Glutamatergic neuron (in vitro differentiated cells): ENCODE measurements at places on chromosomes 6 and 20. TPM values are rescaled to one million over a fixed set of nuclear protein-coding genes. Genes with fewer than 3 reads are reported as not detected.

GRCh38 chr20:57280221-57280620 lies 13.8 kb upstream of the BMP7 start:
- peak; percentile 55 for DNase-seq

The BPIFB1 gene
- not detected for total RNA-seq

GRCh38 chr6:87243812-87244211 lies 78.6 kb upstream of the SMIM8 start:
- no peak for DNase-seq

GRCh38 chr6:13544454-13545186 lies 29.8 kb upstream of the SIRT5 start:
- DNase-seq, result no peak

- DNase-seq, result no peak
Measured at GRCh38 chr6:31379850-31380249, 22.9 kb upstream of the HLA-B start.

- DNase-seq, result no peak
Measured at GRCh38 chr6:117371492-117371891, 54.2 kb downstream of the ROS1 start.

The CNKSR3 gene
- 2.0 TPM for total RNA-seq

The GSTA1 gene
- not detected for total RNA-seq

The TUBB1 gene
- total RNA-seq, result not detected

GRCh38 chr6:165872311-165872710 lies 209.3 kb upstream of the PDE10A start:
- no peak for DNase-seq

DNA sequence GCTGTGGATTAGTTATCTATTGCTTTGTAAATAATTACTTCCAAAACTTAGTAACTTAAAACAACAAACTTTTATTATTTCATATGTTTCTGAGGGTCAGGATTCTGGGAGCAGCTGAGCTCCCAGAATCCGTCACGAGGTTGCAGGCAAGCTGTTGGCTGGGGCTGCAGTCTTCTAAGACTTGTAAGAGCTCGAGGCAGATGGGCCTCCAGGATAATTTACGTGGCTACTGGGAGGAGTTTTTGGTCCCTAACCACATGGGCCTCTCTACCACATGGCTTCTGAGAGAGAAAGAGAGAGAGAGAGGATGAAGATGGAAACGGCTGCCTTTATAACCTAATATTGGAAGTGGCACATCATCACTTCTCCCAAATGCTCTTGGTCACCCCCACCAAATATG lies 64.9 kb upstream of the SULF2 start:
- no peak for DNase-seq

- DNase-seq, result no peak
Measured at GRCh38 chr20:1301031-1301529, 27.9 kb downstream of the SDCBP2 start.

The IL17A gene
- not detected for total RNA-seq

DNA sequence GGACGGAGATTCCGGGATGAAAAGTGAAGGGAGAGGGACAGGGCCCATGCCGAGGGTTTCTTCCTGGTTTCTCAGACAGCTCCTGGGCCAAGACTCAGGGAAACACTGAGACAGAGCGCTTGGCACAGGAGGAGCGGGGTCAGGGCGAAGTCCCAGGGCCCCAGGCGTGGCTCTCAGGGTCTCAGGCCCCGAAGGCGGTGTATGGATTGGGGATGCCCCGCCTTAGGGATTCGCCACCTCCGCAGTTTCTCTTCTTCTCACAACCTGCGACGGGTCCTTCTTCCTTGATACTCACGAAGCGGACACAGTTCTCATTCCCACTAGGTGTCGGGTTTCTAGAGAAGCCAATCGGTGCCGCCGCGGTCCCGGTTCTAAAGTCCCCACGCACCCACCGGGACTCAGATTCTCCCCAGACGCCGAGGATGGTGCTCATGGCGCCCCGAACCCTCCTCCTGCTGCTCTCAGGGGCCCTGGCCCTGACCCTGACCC lies 55.0 kb upstream of the HLA-A start:
- DNase-seq, result no peak

The SNAP25 gene
- 61.0 TPM for total RNA-seq

- DNase-seq, result no peak
Measured at GRCh38 chr6:43953256-43953655, 174.0 kb downstream of the MRPL14 start.

DNA sequence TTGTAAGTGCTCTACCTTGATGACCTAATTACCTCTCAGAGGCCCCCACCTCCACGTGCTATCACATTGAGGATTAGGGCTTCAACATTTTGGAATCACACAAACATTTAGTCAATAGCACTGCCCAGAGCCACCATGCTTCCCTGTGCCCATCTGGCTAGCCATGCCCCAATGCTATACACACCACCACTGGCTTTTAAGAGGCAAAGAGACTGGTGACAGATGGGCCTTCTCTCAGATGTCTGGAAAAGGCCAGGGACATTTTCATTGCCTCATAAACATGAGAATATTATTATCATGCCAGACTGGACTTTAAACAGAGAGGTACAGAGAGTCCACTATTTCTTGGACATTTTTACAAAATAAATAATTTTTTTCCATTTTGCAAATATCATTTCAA lies 29.8 kb downstream of the TRMT6 start:
- no peak for DNase-seq

GRCh38 chr6:9481292-9482029 lies 933.4 kb downstream of the TFAP2A start:
- no peak for DNase-seq

The EFCAB8 gene
- total RNA-seq, result not detected

DNA sequence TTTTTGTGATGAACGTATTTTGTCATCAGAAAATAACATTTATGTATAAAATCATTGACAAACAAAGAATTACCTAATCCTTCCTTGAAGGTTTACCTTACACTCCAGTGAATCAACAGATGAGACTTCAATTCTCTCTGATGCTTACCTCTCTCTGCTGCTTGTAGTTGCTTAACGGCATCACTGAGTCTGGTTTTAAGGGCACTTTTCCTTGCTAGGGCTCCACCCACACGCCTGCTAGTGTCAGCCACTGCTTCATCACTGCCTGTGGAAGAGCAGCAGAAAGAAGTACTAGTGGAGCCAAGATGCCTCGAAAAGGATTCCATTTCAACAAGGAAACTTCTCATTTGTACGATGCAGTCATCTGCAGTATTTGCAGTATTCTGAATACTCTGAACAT lies 63.0 kb downstream of the FAM229B start:
- no peak for DNase-seq

The TNFRSF21 gene
- total RNA-seq, result 27.1 TPM

- DNase-seq, result no peak
Measured at GRCh38 chr6:40334496-40335270, 252.5 kb downstream of the LRFN2 start.

DNA sequence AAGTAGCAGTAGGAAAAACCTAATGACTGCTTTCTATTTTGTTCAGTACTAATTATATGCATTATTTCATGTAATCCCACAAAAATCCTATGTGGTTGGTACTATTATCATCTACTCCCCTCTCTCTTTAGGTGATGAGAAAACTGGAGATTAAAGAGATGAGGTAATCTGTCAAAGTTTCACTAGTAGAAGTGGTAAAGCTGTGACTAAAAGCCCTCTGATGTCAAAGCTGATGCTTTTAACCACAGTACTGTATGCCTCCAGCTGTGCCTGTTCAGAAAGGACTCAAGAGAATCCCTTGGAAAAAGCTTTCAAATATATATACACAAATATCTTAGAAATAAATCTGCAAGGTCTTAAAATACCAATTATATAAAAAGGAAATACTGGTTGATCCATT lies 38.0 kb downstream of the PHIP start:
- no peak for DNase-seq

The TREML2 gene
- total RNA-seq, result not detected

The TAAR1 gene
- total RNA-seq, result not detected

The BMP5 gene
- 1.1 TPM for total RNA-seq

- DNase-seq, result peak; percentile 13
Measured at GRCh38 chr20:17627101-17627955, 54.7 kb downstream of the RRBP1 start.

DNA sequence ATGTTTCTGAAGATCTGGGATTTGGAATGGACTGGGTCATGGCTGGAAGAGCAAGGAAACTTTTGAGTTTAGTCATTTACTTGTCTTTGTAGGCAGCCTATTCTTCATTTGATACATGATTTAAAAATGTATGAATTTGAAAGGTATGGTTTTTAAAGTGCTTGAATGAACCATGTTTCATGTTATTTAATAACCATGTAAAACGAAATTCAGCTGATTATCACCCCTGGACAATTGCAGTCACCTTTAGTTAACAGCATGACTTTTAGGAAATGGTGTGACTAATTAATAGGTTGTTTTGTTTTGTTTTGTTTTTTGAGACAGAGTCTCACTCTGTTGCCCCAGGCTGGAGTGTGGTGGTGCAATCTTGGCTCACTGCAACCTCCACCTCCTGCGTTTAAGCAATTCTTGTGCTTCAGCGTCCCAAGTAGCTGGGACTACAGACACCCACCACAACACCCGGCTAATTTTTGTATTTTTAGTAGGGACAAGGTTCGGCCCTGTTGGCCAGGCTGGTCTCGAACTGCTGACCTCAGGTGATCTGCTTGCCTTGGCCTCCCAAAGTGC lies 2.1 kb downstream of the STX11 start:
- no peak for DNase-seq

The SMLR1 gene
- not detected for total RNA-seq

- DNase-seq, result no peak
Measured at GRCh38 chr6:53018446-53018845, 23.4 kb upstream of the GSTA4 start.

DNA sequence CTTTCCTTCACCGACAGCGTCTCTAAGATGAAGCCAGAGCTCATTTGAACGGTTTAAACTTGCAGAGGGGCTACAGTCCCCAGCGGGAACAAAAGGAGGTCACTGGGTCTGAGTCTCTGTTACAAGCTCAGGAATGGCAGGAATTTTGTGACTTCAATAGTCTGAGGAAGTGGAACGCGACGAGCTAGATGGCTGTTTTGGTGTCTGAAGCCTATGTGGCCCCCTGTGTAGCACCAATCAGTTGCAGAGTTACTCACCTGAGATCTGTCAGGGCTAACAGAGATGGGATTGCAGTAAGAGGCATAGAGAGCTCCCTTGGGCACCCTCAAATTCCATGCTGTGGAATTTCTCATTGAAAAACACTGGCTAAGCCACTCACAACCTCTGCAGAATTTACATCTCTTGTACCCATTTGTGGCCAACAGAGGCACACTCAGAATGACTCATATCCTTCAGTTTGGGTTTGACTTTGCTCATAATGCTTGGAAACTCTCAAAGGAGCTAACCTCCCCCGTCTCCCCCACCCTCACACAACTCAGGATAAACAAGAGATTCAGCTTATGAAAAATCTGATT lies 7.1 kb upstream of the TCP11 start:
- DNase-seq, result no peak

DNA sequence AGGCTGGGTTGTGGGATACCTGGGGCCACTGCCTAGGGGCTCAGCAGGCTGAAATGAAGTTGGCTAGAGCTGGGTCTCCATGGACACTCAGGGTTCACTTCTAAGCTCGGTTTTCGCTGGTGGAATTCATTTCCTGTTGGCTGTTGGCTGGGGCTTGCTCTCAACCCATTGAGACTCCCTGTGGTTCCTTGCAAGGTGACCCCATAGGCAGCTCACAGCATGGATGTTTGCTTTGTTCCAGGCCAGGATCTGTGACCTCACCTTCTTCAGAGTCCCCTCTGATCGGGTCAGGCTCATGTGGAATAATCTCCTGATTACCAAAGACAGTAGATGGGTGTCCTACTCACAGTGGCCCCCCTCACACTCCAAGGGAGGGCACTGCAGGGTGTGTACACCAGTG lies 229.3 kb downstream of the QKI start:
- no peak for DNase-seq

GRCh38 chr6:73722318-73723060 lies 26.5 kb downstream of the CD109 start:
- DNase-seq, result no peak

The PDE10A gene
- 24.5 TPM for total RNA-seq

- no peak for DNase-seq
Measured at GRCh38 chr6:53825532-53826321, 30.9 kb downstream of the LRRC1 start.
